IPS DF 6.9 (cell line): ENCODE measurements at places on chromosomes 4 and X.

DNA sequence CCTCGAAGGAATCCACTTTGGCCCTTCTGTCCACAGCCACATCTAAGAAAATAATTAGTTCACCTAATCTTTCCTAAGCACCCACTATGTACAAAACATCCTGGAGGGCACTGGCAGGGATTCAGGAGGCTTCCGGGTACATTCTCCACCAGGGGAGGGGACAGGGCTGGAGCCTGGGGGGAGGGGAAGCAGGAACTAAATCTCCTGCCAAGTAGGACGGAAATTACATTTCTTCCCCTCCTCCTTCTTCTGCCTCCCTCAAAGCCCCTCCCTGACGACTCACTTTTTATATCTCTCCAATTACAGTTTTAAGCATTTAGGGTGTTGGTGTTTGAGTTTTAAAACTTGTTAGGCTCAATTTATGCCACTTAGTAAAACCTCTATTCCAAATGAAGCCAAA lies 203.1 kb downstream of the BCOR start:
- no peak for DNase-seq

DNA sequence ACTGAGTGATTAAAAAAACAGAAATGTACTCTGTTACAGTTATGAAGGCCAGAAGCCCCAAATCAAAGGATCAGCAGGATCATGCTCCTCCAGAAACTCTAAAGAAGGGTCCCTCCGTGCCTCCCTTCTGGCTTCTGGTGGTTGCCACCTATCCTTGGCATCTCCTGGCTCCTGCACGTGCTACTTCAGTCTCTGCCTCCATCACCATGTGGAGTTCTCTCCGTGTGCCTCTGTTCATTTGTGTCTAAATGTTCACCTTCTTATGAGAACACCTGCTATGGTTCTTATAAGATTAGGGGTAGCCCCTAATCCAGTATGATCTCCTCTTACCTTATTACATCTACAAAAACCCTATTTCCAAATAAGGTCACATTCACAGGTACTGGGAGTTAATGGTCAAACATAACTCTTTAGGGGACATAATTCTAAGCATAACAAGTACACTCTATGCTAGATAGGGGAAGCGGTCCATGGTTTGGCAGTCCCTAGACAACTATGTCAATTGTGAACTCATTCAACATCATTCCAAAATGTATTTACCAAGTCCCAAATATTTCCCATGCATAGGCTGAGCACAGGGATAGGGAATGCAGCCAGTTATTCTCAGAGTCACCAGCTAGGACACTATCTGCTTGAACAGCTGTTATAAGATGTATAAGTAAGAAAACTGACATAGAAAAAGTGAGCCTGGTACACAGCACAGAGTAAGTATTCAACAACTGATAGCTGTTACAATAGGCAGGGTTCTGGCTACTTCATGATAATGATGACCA lies 295.5 kb upstream of the BOD1L1 start:
- no peak for DNase-seq

DNA sequence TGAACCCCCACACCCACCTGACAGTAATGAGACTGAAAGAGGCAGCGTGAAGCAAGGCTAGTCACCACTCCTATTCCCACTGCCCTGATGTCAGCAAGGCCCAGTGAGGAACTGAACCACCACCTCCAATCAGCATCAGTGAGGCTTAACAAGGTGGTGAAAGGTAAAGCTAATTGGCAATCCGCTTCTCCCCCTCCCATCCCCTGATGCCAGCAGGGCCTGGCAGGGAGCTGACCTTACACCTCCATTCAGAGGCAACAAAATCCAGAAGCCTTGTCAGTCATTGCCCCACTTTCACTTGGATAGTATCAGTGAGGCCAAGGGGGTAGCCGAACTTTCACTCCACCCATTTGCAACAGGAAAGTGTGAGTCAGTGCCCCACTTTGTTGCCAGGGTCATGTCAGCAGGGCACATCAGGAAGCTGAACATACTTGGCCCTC lies 60.8 kb downstream of the AWAT2 start:
- DNase-seq: no peak

- no peak for DNase-seq
Measured at GRCh38 chr4:69818060-69818639, 41.8 kb downstream of the SULT1E1 start.

- no peak for DNase-seq
Measured at GRCh38 chrX:42839632-42840031, 61.7 kb upstream of the PPP1R2C start.

GRCh38 chr4:140740906-140741670 lies 15.1 kb downstream of the TBC1D9 start:
- DNase-seq: no peak
